ENCODE measurements at places on chromosomes 7 and 10.

DNA sequence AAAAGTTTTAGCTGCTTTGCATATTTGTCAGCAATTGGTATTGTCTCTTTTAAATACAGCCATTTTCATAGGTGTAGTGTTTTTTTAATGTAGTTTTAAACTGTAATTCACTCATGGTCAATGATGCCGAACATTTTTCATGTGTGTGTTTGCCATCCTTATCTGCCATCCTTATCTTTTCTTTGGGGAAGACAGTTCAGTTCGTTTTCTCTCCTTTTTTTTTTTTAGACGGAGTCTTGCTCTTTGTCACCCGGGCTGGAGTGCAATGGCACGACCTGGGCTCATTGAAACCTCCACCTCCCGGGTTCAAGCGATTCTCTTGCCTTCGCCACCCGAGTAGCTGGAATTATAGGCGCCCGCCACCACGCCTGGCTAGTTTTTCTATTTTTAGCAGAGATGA is 545.3 kb downstream of the CNTNAP2 start:
- no peak for DNase-seq

- DNase-seq = no peak
Measured at GRCh38 chr7:96800122-96800521, 90.5 kb upstream of the SEM1 start.

DNA sequence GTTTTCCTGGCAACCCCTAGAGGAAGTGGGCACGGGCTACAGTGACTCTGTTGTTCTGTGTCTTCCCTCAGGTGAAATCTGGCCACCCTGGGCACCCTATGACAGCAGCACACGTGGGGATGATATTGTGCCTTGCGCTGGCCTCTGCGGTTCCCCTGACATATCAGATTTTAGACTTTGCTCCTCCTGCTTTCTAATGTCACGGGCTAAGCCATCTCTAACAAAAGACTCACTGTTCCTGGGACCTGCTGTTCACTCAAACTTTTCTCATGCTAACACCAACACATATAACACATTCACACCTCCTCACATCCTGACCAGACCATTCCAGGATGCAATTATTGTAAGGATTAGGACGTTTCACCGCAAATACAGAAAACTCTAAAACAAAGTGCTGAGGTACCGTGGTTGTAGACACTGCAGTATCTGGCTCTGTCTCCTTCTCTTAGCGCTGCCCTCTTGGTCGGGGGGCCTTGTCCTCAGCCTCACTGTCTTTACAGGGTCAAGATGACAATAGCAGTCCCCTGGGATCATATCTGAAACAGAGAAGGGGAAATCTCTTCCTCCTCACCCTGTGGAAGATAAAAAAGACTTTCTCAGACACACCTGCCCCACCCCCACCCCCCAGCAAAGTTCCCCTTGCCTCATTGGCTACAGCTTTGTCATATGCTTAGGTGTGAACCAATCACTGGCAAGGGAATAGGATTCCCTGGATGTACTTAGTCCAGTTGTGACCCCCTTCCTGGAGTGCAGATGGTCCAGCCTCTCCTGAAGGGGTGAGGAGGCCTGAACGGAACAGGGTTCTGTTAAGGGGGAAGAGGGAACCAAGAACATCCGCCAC is 14.1 kb downstream of the CHN2 start:
- no peak for DNase-seq

GRCh38 chr10:133161486-133162109 is 1.6 kb downstream of the KNDC1 start:
- no peak for DNase-seq

- peak; percentile 49 for DNase-seq
Measured at GRCh38 chr7:80135309-80136104, 876 bp downstream of the GNAI1 start.

DNA sequence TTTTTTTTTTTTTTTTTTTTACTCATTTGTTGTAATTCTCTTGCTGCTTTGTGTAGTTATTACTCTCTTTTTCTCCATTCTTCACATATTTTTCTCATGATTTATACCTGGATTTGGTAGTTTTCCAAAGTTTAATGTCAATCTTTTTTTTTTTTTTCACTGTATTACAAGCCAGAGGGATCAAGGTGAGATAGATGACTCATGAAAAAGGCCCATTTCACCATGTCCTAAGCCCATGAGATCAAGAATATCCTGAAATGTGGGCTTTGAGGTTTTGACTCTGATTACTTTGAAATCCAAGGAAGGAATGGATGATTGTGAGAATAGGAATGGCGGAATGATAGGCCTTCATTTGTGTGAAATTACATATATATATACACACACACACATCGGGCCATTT is 31.1 kb downstream of the TAX1BP1 start:
- no peak for DNase-seq

GRCh38 chr7:30911561-30911969 is at the start of gene AQP1:
Gene AQP1 (plus strand): TSS chr7:30911853. CDS start chr7:30911910, 57 bp downstream.
- peak; percentile 54 for DNase-seq

- no peak for DNase-seq
Measured at GRCh38 chr10:72006026-72006425, 41.8 kb downstream of the CHST3 start.

GRCh38 chr7:131688738-131689661 is 132.6 kb upstream of the PODXL start:
- DNase-seq = peak; percentile 74

All from hematopoietic multipotent progenitor cell treated with erythropoietin and hydrocortisone succinate and interleukin-3 and kit ligand, for 4 days (in vitro differentiated cells).